NCI-H2171 (cell line): ENCODE measurements at places on chromosomes 5 and 9.

- DNase-seq, result no peak
These were observed 155.5 kb upstream of the RAD23B start for GRCh38 chr9:107127608-107128007.

DNA sequence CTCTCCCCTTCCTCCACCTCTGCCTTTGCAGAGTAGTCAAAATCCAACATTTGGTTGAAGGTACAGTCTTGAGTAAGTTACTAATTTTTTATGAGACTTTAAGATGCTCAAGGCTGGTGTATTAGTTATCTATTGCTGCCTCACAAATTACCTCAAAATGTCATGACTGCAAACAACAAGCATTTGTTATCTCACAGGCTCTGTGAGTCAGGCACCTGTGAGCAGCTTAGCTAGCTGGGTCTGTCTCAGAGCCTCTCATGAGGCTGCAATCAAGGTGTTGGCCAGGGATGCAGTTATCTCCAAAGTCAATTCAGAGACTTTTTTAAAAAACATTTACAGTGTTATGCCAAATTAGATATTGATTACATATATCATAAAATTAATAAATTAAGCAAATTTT lies 371.3 kb upstream of the RGMB start:
- no peak for DNase-seq

- DNase-seq, result no peak
These were observed 75.7 kb downstream of the LNPEP start for GRCh38 chr5:97011567-97011966.

GRCh38 chr5:178333821-178334481 lies 101.3 kb upstream of the PHYKPL start:
- DNase-seq, result no peak

GRCh38 chr5:129077433-129078075 lies 17.0 kb upstream of the ISOC1 start:
- no peak for DNase-seq

- DNase-seq, result no peak
These were observed at the start of gene NR2F1-AS1 for GRCh38 chr5:93580927-93581445. NR2F1-AS1 (minus strand) TSS chr5:93581219.

DNA sequence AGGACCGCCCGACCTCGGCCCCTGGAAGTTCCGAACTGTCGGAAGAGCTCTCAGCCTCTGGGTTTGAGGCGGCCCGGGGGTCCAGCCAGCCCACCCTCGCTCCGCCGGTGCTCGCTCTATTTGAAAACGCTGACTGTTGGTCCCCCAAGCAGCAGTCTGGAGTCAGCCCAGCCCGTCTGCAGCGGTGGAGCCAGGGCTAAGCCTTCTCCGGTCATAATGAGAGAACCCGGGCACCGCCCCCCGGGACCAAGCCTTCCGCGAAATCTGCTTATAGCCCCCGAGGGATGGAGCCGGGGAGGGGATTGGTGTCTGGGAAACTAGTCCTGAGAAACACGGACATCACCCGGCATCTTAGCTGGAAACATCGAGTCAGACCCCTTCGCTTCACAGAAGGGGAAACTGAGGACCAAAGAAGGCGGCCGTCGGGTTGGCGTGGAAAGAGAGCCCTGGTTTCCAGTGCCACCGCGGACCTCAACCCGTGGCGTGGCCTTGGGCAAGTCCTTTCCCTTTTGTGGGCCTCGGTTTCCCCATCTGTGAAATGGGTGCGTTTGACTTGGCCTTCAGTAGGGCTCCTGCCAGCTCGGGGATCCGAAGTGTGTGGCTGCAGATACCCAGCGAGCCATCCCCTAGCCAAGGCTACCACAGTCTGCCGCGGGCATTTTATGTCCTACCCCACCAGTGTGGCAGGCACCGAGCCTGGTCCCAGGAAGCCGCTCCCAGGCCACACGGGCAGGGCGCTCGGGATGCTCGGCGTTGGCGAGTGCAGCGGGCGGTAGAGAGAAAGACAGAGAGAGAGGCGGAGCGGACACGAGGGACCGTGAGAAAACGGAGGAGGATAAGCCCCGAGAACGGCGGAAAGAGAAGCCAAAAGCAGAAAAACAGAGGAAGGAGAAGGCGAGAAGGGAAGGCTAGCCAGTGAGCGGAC lies 857 bp downstream of the ADAM19 start:
- no peak for DNase-seq

GRCh38 chr5:65796751-65797316 lies 74.8 kb downstream of the NLN start:
- no peak for DNase-seq

DNA sequence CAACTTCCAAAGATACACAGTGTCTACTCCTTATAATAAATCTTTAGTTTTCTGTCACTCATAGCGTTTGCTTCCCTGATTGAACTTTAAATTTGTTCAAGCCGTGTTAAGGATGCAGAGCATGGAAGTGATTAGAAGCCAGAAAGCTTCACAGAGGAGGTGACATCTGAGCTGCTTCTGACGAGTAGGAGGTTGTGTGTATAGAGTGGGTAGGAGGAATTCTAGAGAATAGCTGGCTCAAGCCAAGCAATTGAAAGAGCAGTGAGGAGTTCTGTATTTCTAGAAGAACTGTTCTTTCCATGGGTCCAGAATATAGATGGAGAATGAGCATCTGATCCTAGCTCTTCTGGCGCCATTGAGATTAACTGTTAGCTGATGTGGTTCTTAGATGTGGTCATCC lies 6.0 kb downstream of the NUDT2 start:
- no peak for DNase-seq

GRCh38 chr9:89359751-89360261 lies 41.5 kb downstream of the SECISBP2 start:
- no peak for DNase-seq
